NCI-H1092 treated with DMSO at 0.1 percent for 48 hours (cell line): ENCODE measurements at places on chromosomes 4 and X.

GRCh38 chrX:11148401-11148800 is 37.3 kb downstream of the HCCS start:
- DNase-seq, result no peak

DNA sequence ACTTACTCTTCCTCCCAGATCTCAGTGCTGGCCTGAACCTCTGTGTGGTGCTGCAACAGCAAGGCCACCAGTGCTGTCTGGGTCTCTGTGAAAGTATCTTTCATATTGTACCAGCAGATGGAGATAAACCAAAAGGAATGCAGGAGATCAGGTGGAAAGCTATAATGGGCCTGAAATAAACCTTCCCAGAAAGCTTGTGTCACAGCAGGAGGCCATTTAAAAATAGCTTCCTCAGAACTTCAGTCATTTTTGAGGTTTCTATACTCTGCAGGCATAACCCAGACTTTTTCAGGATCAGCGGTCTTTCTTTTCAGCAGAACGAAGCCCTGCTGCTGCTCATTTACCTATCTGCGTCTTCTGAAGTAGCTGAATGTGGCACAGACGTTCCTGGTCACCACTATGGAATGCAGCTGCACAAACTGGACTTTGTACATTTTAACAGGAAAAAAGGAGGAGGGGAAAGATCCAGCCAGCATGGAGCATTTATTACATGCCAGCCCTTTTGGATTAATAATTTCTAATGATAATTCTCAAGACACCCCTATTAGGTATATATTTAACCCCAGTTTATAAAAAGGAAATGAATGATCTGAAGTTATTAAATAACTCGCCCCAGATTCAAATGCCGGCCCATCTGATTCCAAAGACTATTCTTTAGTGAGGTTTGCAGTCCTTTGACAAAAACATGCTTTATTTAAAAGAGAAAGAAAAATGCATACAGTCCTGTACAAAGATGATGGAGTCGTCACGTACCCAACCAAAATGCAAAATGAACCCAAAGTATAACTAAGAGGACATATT is 119.7 kb downstream of the NFKB1 start:
- DNase-seq, result peak; percentile 50

DNA sequence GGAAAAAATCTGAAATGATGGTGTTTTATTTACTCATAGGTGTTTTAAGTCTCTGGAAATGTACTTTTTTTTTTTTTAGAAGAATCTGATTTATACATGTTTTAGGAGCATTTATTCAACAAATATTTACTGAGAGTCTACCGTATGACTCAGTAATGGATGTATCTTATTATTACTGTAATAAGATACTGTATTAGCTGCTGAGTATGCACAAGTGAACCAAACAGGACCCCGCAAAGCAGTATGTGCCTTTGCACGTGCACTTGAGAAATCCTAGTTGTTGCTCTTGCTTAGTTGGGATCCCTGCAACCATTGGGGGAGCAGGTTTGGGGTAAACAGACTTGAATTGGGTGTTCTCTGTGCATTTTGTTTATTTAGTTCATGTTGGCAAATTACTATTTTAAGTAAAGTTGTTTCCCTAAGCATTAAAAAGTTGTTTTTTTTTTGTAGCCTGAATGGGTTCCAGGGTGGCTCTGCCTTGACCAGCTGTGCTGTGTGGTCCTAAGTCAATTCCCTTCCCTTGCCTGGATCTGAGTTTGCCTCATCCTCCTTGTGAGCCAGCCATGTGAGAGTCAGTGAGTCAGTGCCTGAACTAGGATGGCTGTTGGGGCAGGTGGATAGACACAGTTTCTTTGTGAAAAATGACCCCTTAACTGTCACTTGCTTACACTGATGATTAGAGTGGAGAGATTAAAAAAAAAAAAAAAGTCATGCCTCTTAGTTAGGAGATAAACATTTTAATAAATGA is 27.7 kb downstream of the DCUN1D4 start:
- no peak for DNase-seq

DNA sequence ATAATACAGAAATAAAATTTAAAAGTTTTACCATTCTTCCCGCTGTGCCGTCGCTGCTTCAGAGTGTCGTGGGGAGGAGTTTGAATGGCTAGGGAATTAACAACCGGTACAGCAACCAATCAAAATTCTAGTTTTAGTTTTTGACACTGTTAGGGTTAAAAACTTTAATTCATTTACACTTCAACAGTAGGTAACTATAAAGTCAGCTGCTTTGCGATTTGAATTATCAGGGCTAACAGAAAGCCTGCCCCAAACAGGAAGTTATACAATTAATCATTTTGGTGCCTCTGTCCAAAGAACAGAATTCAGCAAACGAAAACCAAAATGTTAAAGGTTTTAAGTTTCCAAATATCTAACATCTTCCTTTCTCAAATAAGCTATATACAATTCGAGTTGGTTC is 2.3 kb downstream of the HNRNPD start:
- DNase-seq, result peak; percentile 16

- DNase-seq, result no peak
Measured at GRCh38 chrX:44338361-44338760, 5.1 kb downstream of the EFHC2 start.

DNA sequence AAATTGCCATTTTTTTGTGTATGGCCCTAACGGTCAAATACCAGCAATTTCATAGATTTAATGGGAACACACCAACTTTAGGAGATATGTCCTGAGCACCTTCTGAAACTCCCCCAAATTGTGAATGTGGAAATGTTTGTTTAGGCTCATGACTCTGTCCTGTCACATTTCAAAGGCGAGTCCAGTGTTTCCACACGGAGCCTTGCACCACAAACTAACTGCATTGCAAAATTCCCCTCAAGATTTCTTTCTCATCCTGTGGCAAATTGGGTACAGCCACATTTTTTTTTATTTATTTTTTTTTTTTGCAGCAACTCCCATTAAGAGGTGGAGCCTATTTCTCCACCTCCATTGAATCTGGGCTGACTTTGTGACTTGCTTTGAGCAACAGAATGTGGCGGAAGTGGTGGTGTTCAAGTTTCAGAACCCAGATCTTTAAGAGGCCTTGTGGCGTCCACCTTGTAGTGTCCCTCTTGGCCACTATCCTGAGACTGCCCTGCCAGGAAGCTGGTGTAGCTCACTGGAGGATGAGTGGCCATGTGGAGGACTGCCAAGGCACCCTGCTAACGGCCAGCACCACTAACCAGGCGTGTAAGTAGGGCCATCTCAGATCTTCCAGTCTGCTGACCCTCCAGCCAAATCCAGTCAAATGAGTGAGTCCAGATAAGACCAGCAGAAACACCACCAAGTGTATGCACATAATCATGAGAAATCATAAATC is 172.4 kb upstream of the SCML1 start:
- DNase-seq, result no peak

DNA sequence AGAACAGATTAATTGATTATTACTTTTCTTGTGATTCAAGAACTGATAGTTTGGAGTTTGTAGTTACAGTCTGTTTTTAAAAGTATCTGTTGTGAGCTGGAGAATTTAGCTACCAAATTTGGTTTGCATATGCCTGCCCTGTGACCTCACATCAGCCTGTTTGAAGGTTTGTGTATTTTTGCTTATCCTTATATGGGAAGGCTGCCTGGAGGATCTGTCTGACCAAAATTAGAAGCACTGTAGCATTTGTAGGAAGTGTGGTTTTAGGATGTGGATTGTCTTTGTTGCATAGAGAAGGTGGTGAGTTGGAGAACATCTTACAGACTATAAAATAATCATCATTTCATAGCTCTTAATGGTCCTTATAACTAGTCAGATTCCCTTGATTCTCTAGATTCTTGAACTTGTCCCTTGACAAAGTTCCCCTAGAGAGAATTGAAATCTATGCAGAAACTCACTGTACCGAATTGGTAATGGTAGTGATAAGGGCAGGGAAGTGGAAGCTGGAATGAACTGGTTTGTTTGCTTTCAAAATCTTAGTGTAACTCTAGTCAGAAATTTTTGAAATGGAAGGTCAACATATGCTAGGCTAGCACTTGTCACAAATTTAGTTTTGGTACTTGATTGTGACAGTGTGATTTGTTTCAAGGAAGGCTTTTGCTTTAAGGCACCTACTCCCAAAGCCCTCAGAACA is 57.3 kb downstream of the SH3BGRL start:
- no peak for DNase-seq

GRCh38 chrX:44675362-44676024 is 132.8 kb upstream of the FUNDC1 start:
- peak; percentile 87 for DNase-seq

DNA sequence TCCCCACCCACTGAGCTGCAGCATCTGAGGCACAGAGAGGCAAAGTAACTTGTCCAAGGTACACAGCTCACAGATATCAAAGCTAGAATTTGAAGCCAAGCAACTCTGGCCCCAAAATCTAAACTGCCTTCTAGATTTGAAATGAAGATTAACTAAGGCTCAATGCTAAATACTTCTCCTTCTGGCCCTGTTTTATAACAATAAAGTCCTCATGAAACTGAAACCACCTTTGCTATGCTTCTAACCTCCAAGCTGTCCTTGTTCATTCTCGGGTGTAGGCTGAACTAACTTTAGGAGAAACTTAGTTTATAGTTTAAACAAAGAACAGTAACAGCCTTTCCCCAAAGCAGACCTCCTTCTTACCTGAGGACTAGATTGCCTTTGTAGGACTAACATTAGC is 93.6 kb downstream of the DCTD start:
- DNase-seq, result no peak

- peak; percentile 7 for DNase-seq
Measured at GRCh38 chr4:56959100-56959499, 18.3 kb downstream of the NOA1 start.

DNA sequence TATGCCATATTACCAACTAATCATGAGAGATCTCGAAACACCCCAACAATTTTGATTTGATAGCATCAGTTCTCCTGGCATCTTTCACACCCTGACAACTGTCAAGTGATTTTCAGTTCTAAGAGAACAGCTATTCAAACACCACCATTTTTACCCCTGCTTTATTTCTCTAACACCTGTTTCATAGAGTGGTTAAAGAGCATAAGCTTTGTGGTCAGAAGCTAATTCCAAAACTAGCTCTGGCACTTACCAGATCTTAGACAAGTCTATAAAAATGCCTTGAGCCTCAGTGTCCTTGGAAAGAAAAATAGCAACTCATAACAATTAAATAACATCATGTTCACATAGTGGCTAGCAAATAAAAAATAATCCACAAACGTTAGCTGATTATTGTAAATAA is 17.9 kb downstream of the PPA2 start:
- DNase-seq, result no peak

DNA sequence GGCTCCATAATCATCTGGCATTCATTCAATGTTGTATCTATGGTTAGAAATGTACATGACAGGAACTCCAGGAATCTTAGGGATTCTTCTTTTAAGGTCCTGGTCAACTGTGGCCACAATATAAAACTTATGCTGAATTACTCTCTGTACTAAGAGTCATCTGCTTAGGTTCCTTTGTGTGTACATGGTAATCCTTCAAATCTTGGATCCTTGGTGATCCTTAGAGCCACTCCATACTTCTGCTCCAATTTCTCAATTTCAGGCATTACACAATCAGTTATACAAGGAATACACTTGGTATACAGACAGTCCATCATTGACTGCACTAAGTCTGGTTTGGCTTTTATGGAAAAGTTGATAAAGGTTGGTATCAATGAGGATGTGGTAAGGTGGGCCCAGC is 5.8 kb downstream of the SRD5A3 start:
- DNase-seq, result no peak

- peak; percentile 51 for DNase-seq
Measured at GRCh38 chr4:31045151-31045550, 325.0 kb downstream of the PCDH7 start.

GRCh38 chr4:148116969-148117368 is 325.2 kb downstream of the NR3C2 start:
- no peak for DNase-seq

DNA sequence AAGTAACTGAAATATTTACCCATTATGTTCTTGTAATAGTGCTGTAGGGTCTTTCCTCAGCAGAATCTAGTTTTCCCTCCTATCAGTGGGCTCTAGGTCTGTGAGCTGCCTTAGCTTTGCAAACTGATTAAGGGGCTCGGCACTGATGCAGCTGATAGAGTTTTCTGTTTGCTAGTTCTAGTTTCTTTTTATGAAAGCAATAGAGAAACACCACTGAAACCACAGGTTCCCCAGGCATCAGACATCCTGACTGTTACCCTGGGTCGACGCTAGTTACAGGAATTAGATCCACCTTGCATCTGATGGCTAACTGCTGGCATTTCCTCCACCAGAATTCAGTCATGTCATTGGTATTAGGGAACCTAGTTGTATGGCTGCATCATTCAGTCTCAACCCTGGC is 225.0 kb upstream of the VCX start:
- no peak for DNase-seq

GRCh38 chr4:4849524-4850193 is 9.8 kb upstream of the MSX1 start:
- DNase-seq, result no peak

GRCh38 chr4:3515646-3516045 is 16.6 kb downstream of the LRPAP1 start:
- DNase-seq, result no peak

DNA sequence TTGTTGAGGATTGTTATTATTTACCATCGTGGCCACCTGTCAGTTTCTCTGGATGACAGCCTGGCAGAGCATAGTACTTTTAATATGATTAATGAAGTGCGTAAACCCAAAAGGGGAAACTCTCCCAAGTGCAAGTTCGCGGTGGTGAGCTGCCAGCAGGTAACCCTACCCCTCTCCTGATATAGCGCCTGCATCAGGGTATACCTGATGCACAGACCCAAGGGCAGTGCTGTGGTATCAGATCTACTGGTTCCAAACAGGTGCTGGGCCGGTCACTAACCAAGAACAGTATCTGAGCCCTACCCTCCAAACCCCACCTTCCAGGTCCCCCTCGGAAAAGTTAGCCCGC is 1.6 kb downstream of the RNF150 start:
- no peak for DNase-seq

GRCh38 chr4:41957634-41958033 is 22.4 kb downstream of the TMEM33 start:
- DNase-seq, result peak; percentile 51

DNA sequence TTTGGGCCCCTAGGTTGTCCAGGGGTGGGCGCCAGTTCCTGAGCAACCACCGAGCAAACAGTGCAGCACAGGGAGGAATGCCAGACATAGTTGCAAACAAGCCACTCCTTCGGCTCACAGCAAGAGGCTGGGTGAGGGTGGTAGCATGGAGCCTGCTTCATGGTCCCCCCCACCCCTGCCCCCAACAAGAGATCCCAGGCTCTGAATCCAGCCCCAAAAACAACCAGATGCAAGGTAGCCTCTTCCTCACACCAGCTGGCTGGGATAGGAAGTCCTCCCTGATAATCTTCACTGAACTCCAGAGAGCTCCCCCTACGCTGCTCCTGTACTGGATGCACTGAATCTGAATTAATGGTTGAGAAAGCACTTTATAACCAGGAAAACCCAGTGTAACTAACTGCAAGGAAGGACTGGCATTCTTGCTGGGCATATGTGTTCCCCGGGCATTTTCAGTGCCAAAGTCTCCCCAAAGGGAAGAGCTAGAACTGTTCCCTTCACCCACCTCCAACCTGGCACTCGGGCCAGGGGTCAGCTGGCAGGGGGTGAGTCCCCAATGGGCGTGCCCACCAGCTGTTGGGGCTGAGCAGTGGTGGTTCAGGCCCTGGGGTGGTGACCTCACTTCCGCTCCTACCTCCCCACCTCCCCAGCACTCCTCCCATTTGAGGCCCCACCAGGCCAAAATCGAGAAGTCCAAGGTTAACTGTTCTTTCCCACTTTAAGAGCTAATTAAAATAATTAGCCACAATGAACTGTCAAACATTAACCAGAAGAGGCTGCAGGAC is 1.5 kb downstream of the ELF4 start:
- DNase-seq, result no peak
